ENCODE measurements at places on chromosomes 6 and 20. TPM values are rescaled to one million over a fixed set of nuclear protein-coding genes. Genes with fewer than 3 reads are reported as not detected.
A peak's percentile ranks its signal among the peaks of the same experiment; 100 is the strongest.

DNA sequence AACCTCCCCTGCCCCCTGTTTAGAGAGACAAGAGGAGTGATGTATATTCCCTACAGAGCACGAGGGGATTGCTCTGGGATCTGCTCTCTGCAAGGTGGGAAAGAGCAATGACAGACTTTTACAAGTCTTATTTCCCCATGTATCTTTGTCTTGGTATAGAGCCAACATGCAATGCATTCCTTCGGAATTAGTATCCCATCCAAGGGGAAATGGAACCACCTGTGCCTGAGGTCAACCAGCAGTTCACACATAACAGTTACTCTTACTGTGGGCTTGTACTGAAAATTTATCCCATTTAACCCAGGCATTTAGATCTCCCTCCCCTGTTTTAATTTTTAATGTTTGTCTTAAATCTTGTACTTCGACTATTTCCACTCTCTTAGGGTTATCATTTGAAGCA lies 250.4 kb downstream of the C6orf118 start:
- DNase-seq = no peak

- DNase-seq = no peak
Measured at GRCh38 chr20:40893610-40894236, 134.9 kb upstream of the TOP1 start.

- DNase-seq = no peak
Measured at GRCh38 chr6:148455225-148455624, 112.6 kb downstream of the SASH1 start.

DNA sequence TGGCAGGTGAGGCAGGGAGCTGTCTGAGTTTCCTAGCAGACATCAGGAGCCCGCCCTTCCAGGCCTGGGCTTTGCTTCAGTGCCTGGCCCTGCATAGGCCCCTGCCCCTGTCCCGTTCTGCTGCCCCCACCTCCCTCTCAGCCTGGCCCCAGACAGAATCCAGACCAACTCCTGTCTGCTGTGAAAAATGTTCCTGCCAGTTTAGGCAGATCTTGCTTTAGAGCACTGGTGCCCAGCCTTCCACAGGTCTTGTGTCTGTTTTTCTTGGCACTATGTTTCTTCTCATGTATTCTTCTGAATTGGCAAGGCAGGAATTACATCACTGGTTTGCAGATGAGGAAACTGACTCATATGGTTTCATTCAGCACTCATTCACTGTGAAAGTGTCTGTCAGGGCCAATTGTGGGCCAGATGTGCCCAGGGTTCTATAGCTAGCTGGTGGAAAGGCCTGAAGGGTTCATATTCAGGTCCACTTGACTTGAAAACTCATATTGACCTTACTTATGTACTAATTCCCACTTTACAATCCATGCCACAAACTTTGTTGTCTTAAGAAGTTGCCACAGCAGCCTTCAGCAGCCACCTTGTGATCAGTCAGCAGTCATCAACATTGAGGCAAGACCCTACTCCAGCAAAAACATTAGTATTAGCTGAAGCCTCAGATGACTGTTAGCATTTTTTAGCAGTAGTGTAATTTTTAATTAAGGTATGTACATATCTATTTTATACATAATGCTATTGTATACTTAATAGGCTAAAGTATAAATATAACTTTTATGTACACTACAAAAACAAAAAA lies 40.5 kb downstream of the HLA-F start:
- DNase-seq = peak; percentile 9

DNA sequence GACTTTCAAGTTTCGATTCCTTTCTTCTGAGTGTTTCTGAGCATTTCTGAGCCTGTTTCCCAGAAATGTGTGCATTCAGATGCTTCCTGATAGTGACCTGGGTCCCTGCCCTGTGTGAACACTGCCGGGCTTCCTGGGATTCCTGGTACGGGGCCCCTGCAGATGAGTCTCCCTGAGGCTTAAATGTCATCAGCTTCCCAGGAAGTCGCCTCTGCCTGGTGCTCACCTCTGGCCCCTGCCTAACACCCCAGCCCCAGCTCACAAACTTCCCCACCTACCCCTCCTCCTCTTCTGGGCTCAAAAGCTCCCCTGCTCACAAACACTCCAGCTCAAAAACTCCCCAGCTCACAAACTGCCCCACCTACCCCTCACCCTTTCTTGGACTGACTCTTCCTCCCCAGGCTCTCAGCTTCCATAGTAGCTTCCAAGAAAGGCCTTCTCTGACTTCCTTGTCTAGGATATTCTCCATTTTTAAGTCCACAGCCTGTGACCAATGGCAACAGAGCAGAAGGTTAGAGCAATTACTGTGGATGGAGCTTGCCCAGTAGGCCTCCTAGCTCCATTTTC lies 42.0 kb downstream of the TGM2 start:
- DNase-seq = peak; percentile 17

DNA sequence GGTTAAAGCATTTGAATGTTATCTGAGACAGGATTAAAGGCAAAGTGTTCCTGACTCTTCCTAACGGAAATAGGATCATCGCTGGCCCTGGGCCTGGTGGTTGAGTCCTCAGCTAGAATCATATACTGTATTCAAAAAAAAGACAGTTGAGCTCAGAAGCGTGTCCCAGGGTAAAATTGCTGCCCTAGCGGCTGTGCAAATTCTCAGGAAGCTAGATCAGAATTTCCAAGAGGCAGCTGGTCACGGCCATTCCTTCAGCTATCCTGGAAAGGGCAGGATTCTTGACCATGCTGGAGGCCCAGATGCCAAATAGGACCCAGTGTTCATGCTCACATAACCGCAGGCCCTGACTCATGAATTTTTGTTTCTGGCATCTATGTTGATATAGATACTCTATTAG lies 67.4 kb downstream of the STMND1 start:
- no peak for DNase-seq

DNA sequence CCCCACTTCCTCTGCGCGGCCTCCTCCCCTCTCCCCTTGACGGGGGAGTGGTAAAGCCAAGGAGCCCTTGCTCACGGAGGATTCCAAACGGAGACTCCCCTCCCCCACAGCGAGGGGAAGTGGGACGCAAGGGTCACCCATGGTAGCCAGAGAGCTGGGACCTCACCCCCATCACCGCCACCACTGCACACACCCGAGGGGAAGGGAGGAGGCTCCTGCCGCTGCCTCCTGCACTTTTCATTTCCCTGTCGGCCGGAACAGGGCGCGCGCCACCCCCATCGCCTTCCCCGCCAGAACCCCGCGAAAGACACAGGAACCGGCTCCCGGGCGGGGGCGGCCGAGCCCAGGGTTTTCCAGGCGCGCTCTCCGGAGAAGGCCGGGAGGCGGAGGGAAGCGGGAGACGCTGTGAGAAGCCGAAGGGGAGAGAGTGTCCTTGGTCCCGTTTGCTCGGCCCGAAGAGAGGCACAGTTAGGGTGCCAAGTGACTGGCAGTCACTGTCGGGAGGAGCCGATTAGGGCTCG lies 789 bp downstream of the CCND3 start:
- DNase-seq = peak; percentile 65

- no peak for DNase-seq
Measured at GRCh38 chr6:157346373-157346772, 23.1 kb upstream of the TMEM242 start.

DNA sequence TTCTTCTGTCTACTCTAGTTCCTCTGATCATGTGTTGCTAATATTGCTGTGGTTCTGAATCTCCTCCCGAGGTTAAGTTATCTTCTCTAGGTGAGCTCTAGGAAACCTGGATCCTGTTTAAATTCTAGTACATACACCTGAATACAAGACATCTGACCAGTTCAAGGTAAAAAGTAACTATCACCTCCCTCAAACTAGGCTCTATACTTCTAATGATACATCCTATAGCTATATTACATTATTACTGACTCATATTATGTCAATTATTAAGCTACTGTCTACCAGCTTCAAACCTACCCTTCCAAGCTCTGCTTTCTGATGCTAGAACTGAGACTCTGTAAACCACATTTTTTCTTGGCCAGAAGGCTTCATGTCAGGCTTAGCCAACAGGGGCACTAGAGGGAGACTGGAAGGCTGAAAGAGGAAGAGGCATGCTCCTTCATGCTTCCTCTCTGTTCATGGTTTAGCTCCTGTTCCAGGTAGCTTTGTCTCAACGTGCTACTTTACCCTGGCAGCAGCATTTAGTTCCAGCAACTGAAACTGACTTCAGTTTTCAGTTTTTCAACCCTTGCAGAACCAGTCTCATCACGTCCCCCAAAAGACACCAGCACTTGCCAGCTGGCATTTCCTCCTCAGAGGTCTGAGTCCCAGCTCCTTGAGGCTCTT lies 148.4 kb upstream of the TOP1 start:
- no peak for DNase-seq

- DNase-seq = no peak
Measured at GRCh38 chr6:42316981-42317380, 99.3 kb upstream of the MRPS10 start.

DNA sequence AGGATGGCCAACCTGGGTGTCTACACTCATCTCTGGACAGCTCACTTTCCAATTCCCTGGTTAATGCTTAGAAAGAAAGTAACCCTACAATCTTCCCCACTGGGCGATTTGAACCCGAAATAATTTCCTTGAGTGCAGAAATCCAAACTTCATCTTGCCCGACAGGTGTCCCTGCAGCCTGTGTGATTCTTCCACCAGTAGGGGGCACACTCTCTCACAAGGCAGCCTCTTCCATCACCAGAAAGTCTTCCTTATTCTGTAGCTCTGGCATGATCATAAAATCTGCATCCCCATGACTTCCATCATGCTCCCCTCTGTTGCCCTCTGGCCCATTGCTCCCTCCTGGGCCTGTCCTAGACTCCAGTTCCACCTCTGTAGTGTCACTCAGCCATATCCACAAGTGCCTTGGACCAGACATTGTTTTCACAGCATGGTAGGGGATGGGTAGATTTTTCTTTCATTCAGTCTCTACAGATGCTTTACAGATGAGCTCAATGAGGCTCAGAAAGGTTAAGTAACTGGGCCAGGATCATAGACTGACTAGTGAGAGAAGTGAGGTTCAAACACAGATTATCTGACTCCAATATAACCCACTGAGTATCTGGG lies 170.4 kb upstream of the SPTLC3 start:
- DNase-seq = no peak

- DNase-seq = no peak
Measured at GRCh38 chr6:129453073-129453472, 256.9 kb downstream of the ARHGAP18 start.

DNA sequence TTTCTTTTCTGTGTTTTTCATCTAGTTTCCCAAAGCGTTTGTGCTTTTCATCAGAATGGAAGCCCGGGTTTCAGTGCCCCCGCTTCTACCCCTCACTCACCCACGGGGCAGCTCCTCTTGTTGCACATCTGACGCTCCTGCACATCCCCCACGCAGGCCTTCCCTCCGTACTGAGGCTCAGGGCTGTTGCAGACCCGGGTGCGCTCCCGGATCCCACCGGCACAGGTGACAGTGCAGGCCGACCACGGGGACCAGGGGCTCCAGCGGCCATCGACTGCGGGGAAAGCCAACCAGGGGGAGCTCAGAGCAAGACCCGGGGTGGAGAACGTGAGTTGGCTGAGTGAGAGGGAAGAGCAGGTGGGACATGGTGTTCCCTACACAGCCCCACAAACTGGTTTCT lies 19.0 kb downstream of the THBS2 start:
- DNase-seq = no peak

GRCh38 chr6:157638779-157639178 lies 184.3 kb upstream of the SNX9 start:
- DNase-seq = no peak

- DNase-seq = no peak
Measured at GRCh38 chr6:52726741-52727535, 36.3 kb downstream of the GSTA2 start.

DNA sequence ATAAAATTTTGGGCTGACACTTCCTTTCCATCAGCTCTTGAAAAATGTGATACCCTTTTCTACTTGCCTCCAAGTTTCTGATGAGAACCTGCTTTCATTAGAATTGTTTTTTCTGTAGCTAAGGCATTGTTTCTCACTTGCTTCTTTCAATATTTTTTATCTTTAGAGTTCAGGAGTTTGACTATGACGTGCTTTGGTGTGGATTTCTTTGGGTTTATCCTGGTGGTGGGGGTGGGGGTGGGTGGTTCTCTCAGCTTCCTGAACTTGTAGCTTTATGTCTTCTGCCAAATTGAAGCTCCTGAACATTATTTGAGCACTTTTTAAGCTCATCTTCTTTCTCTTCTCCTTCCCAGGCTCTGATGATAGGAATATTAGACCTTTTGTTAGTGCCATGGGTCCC lies 11.4 kb downstream of the ZNF831 start:
- no peak for DNase-seq

DNA sequence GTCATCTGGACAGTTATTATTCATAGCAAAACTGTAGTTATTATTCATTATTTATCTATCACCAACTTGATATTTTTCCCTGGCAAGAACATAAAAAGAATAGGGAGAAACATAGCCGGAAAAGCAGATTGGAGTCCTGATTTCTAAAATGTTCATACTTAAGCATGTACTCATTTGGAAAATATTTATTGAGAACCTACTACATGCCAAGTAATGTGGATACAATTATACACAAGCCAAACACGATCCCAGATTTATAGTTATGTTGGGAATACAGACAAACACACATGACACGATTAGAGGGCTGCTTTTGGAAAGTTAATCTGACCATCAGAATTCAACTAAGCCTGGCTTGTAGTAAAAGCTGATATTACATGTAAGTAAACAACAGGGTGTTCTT lies 30.7 kb downstream of the ARHGAP18 start:
- DNase-seq = no peak

DNA sequence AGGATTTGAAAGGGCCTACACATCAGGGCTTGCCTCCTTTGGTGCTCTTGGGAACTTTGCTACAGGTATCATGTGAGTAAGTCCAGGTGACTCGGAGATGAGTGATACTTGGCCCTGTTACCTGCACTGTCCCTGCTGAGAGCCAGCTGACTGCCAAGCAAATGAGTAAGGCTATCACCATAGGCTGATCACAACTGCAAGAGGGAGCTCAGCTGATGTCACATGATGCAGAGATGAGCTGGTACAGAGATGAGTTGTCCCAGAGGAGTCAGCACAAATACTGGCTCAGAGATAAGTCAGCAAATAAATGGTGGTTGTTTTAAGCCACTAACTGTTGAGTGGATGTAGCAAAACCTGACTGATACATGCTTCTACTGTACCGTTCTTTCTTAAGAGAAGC lies 41.4 kb downstream of the LAMP5 start:
- no peak for DNase-seq

GRCh38 chr20:62496568-62497218 lies 20.9 kb upstream of the GATA5 start:
- DNase-seq = no peak

GRCh38 chr6:41455818-41456217 lies 90.4 kb upstream of the FOXP4 start:
- DNase-seq = no peak

GRCh38 chr20:58603721-58604120 lies 47.4 kb upstream of the STX16 start:
- DNase-seq = no peak

The SERPINB1 gene
- 135 TPM for total RNA-seq

The CALHM5 gene
- 0.37 TPM for total RNA-seq

The PAX1 gene
- total RNA-seq = not detected

The LTB gene
- total RNA-seq = 5.7 TPM

The SYNDIG1 gene
- 0.19 TPM for total RNA-seq

The TUBB gene
- 213 TPM for total RNA-seq

The CRYBG1 gene
- 80.5 TPM for total RNA-seq

The RFX6 gene
- total RNA-seq = 1.6 TPM

The PGBD1 gene
- total RNA-seq = 2.0 TPM

The PRELID3B gene
- 141 TPM for total RNA-seq

The PDRG1 gene
- 14.6 TPM for total RNA-seq

The OGFRL1 gene
- total RNA-seq = 5.3 TPM

The SAMD3 gene
- 5.1 TPM for total RNA-seq

The COL10A1 gene
- total RNA-seq = not detected

The GNRH2 gene
- total RNA-seq = not detected

The EPB41L1 gene
- total RNA-seq = 59.2 TPM

The WFDC12 gene
- total RNA-seq = not detected

The SLC17A1 gene
- not detected for total RNA-seq
